Smooth muscle cell of the brain vasculature (primary cell): ENCODE measurements at places on chromosomes 2 and 18.

DNA sequence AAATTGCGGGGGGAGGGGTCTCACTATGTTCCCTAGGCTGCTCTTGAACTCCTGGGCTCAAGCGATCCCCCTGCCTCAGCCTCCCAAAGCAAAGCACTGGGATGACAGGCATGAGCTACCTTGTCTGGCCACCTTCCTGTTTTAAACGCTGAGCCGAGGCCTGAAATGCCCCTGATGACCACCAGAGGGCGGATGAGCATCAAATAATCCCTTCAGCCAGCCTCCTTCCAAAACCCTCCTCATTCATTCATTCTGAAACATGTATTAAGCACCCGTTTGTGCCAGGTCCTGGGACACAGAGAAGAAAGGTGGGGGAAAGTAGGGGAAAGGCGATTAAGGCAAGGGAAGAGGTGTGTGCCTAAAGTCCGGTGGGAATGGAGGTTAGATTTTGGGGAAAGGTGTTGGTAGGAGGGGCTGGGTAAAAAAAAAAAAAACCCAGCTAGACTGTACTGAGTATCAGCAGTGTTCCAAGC lies 30.7 kb upstream of the PTMA start:
- DNase-seq, result no peak

DNA sequence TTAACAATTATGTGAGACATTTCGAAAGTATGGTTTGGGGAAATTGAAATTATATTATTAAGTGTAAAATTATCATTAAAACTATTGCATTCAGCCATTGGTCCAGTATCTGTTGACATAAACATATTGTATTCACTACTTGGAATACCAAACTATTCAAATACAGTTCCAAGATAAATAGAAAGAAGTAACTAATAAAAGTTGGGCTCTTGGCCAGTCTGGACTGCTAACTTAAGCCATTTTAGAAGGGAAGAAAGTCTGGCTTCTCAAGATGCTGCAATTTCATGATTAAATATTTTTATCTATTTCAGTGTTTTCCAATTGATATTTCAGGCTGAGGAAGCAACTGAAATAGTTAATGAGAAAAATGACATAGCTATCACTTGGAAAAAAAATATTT lies 109.8 kb upstream of the CHRNA1 start:
- DNase-seq, result no peak

GRCh38 chr2:216499641-216500218 lies 1.1 kb downstream of the RPL37A start:
- DNase-seq, result no peak

DNA sequence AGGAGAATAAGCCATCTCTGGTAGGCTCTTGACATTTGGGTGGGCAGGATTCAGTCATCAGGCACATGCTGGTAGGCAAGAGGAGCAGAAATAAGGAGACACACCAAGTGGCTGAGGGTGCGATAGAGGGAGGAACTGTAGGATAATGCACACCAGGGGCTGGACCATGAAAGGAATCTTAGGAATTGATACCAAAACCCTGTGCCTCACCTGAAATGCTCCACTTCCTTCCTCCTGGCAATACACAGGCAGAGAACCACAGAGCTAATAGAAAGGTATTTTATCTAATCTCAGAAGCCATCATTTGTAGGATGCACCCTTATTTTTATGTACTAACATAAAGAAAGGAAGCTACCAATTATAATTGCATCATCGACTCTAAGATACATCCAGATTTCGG lies 4.4 kb upstream of the CYP1B1 start:
- DNase-seq, result no peak

DNA sequence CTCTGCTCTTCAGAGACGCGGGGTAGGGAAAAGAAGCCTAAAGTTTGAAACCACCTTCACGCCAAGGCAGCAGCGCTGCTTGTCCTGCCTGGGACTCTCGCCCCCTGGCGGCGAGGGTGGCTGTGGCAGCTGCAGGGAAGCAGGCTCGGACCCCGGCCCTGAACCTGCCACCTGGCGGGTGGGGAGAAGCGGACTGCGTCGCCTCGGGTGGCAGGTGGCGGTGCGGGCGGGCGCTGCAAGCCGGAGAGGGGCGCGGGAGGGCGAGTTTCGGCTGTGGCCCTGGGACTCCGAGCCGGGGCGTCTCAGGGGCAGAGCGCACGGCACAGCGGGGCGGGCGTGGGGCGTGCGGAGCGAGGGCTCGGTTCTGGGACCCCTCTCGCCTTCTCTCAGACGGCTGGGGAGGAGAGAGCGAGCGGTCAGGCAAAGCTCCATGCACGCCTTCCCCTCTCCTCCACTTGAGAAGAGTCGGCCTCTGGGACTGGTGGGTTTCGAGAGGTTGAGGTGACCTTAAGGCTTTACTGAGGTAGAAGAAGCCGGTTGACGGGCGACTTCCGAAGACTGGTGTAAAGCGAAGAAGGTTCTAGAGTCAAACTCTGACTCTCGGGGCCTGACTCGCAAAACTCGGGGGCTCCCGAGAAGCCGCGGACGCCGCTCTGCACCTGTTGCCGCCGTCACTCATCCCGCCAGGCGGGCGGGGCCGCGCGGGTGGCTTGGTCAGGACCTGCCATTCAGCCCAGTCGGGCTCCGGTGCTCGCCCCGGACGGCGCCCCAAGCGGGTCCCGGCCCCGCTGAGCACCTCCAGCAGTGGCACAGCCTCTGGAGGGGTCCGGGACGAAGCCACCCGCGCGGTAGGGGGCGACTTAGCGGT lies 1.1 kb upstream of the BOLL start:
- no peak for DNase-seq
